Right atrium auricular region (tissue), 2 donors: ENCODE measurements at places on chromosomes 1 and 21. TPM values are rescaled to one million over a fixed set of nuclear protein-coding genes. Genes with fewer than 3 reads are reported as not detected.

DNA sequence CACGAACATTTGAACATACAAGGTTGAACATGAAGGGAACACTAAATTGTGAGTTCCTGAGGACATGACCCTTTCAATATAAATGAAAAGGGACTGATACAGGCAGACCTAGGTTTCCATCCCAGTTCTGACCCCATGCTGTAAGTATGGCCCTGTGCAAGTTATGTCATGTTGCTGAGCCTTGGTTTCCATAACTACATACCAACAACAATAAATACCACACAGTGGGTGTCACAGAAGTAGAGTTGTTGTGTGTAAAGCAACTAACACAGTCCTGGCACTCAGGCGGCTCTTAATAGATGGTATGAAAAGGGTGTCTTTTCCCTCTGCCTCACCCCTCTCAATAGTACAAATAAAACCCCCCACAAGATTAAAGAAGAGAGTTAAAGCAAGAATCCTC, 140.8 kb downstream of the LMX1A start:
- H3K36me3 ChIP-seq: no peaks in the 10 kb centered on the region
- DNase-seq: no peak
- no peaks in the 10 kb centered on the region for H3K27me3 ChIP-seq
- H3K27ac ChIP-seq: no peak overlapping the region

- H3K4me3 ChIP-seq: no peak overlapping the region
- H3K27me3 ChIP-seq: no peaks in the 10 kb centered on the region
- H3K4me1 ChIP-seq: peaks cover 7% of the 10 kb centered on the region
- no peak overlapping the region for H3K27ac ChIP-seq
These were observed 15.4 kb downstream of the GJA4 start for GRCh38 chr1:34808051-34808810.

GRCh38 chr1:9494936-9495758, 44.1 kb upstream of the SLC25A33 start:
- no peaks in the 10 kb centered on the region for H3K27me3 ChIP-seq
- no peaks in the 10 kb centered on the region for H3K36me3 ChIP-seq
- no peaks in the 10 kb centered on the region for H3K4me1 ChIP-seq
- H3K27ac ChIP-seq: no peak overlapping the region
- no peak overlapping the region for H3K4me3 ChIP-seq
- DNase-seq: no peak

GRCh38 chr1:88640060-88640459, 44.0 kb upstream of the PKN2 start:
- no peak for DNase-seq
- no peaks in the 10 kb centered on the region for H3K36me3 ChIP-seq
- no peak overlapping the region for H3K4me3 ChIP-seq

DNA sequence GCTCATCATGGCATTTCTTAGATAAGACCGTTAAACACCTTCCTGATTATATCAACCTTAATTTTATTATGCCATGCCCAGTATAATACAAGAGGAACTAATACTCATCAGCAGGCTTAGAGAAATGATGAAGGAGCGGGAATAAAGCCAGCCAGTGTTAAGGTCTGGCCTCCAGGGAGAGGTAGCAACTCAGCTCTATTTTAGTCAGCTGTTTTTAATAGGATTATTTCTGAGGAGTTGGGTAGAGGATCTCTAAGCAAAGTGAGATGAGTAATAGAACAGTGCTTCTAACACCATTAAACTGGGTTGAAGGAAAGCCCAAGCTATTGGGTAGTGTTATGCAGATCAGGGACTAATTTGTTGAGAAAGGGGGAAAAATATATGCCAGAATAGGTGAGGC, 921.5 kb downstream of the TTLL7 start:
- H3K4me3 ChIP-seq: no peak overlapping the region
- no peaks in the 10 kb centered on the region for H3K36me3 ChIP-seq
- DNase-seq: no peak
- H3K27me3 ChIP-seq: no peaks in the 10 kb centered on the region

DNA sequence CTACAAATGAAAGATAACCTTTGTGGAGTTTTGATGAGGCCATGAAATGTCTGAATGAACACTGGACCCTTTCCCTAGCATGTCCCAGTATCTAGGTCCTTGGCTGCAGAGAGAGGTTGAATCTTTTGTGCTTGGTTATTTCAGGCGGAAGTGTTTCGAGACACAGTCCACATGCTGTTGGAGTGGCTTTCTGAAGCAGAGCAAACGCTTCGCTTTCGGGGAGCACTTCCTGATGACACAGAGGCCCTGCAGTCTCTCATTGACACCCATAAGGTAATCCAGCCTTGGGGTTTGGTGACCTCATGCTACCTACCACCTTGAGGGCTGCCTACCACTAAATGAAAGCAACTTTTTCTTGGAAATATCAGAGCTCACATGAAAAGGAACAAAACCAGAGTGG, 38.9 kb upstream of the BMP8A start:
- peak overlapping the region; percentile 19 for H3K27ac ChIP-seq
- no peak overlapping the region for H3K4me3 ChIP-seq
- no peaks in the 10 kb centered on the region for H3K4me1 ChIP-seq
- no peak for DNase-seq
- H3K36me3 ChIP-seq: peaks cover 96% of the 10 kb centered on the region

DNA sequence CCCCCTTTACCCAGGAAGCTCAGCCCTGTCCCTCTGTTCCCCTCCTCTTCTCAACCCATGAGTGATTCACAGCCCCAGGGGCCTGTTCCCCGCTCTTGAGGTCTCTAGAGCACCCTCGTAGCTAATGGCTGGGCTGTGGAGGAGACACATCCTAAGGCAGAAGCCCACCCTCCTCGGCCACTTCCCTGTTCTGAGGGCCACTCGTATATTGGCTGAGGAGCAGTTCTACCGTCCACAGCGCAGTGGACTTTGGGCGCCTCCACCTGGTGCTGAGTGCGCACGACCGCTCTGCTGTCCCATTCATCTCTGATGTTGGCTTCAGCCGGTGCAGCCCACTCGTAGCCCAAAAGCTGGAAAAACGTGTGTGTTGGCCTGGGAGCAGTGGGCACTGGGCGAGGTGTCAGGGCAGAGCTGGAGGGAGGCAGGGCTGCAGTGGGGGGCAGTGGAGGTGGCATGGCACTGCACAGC, 24.5 kb upstream of the PKP1 start:
- no peak overlapping the region for H3K4me3 ChIP-seq
- no peaks in the 10 kb centered on the region for H3K27me3 ChIP-seq
- H3K27ac ChIP-seq: no peak overlapping the region
- H3K4me1 ChIP-seq: no peaks in the 10 kb centered on the region
- no peaks in the 10 kb centered on the region for H3K36me3 ChIP-seq

DNA sequence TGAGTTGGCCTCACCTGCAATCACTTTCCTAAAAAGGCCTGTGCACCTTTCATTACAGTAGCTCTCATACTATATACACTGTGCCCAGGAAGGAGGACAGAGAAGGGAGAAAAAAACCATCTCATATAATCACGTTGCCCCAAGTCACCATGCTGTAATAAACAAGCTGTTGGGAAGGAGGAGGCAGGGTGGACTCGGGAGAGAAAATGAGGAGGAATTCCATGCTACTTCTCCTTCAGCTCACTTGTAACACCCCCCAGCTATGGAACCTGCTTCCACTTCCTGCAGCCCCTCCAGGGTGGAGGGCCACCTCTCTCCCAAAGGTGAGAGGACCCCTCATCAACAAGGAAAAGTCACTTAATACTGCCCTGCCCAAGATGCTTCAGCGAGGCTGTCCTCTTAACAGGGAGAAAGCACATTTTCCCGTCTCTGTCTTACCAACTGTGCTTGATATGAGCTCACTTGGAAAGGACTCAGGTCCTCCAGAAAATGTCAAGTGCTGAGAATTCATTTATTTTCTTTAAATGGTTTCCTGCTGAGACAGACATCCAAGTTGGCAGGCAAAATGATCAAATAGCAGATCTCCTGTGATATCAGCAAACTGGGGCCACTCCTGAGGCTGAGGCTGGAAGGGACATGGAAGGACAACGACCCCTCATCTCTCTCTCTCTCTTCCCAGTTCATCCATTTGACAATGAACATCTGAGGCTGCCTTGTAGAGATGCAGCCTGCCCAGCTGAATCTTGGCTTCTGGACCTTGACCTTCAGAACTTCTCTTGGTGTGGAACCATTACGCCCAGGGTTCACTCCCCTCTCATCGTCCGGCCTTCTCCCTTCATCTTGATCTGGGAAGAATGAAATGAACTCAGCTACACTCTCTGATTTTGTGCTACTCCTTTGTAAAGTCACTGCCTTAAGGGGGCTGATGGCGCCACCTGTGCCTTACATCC, 54.0 kb downstream of the CAPN9 start:
- peak; percentile 16 for DNase-seq
- no peak overlapping the region for H3K4me3 ChIP-seq
- no peaks in the 10 kb centered on the region for H3K4me1 ChIP-seq
- H3K27me3 ChIP-seq: no peaks in the 10 kb centered on the region
- H3K27ac ChIP-seq: no peak overlapping the region

- H3K27me3 ChIP-seq: no peaks in the 10 kb centered on the region
- H3K4me1 ChIP-seq: no peaks in the 10 kb centered on the region
- no peaks in the 10 kb centered on the region for H3K36me3 ChIP-seq
- no peak overlapping the region for H3K4me3 ChIP-seq
These were observed 25.6 kb upstream of the JUN start for GRCh38 chr1:58809325-58810010.

DNA sequence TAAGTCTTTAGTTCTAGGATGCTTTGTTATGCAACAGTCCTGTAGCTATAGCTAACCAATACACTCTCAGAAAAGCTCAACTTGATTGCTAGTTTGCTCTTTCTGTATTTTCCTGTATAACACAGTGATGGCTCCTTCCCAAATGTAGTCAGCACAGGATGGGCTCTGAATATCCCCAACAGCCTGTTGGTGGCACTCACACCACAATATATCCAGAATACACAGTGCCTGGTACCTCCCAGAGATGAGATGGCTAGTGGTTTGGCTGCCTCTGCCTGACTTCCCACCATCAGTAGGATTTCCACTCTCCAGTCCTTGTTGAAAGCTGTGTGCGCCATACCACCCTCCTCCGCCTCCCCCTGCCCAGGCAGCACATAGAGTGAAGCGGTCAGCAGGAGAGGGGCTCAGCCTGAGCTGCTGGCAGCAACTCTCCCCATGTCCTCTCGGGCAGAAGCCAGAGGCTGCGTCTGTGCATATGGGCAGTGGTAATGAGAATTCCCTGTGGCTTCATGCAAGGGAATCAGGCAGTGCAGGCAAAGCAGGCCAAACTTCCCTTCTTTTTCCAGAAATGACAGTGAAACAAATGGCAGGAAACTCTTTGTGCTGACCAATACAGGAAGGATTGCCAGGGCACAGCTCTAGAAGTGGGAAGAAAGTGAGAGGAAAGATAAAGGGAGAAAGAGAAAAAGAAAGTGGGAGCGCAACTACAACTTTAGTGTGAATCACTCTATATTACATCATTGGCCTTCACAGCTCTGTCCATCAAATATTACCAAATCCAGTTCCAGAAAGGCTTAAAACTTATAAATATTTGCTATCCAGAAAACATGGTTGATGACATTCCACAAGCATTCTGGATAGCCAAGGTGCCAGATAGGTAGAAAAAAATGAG, 49.7 kb downstream of the LMX1A start:
- H3K4me1 ChIP-seq: no peaks in the 10 kb centered on the region
- H3K27me3 ChIP-seq: no peaks in the 10 kb centered on the region
- no peak overlapping the region for H3K4me3 ChIP-seq
- H3K27ac ChIP-seq: no peak overlapping the region
- no peak for DNase-seq

DNA sequence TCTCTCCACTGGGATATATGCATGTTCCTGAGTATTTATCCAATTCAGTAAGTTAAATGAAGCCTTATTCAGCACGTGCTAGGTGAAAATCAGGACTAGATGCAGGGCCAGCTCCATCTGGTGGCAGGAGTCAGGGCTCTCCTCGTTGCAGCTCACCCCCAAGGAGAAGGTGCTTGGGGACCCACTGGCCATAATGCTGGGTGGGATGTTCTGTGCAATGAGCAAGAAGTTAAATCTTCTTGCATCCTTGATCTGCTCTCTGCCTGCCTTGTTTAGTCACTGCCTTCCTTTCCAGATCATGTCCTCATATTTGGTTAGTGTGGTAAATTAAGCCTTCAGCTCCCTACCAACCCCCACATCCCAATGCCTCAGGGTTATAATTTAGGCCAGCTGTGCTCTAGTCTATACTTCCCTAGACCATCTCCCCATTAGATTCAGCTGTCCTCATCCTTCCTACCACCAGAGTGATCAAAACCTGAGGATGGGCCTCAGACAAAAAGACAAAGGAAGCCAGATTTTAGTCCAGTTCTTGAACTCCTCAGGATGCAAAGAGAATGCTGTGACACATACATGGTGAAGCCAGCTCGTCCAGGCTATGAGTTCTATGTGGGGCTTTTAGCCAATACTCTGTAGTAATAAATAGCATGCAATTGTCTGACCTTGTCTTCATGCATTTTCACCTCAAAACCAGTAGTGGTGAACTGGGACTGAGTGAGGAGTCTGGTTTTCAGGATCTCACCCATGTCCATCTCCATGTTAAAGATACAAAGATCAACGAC, 55.9 kb downstream of the SEC16B start:
- no peak for DNase-seq
- no peak overlapping the region for H3K4me3 ChIP-seq
- no peaks in the 10 kb centered on the region for H3K27me3 ChIP-seq
- H3K4me1 ChIP-seq: no peaks in the 10 kb centered on the region

DNA sequence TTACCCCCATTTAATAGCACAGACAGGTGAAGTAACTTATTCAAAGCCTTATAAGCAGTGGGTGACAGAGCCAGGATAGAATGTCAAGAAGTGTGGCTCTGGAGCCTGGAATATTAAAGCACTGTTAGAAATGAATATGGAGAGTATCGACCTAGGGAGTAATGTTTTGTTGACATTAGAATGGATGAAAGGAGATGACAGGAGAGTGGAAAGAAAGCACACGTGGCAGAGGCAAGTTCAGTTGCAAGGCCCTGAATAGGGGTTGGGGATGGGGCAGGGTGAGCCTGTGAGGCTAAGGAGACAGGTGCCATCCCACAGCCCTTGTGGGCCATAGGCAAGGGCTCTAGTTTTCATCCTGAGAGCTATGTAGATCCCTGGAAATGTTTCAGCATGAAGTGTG, 125.5 kb upstream of the PLXNA2 start:
- no peak for DNase-seq
- no peaks in the 10 kb centered on the region for H3K4me1 ChIP-seq
- no peak overlapping the region for H3K4me3 ChIP-seq
- no peak overlapping the region for H3K27ac ChIP-seq

DNA sequence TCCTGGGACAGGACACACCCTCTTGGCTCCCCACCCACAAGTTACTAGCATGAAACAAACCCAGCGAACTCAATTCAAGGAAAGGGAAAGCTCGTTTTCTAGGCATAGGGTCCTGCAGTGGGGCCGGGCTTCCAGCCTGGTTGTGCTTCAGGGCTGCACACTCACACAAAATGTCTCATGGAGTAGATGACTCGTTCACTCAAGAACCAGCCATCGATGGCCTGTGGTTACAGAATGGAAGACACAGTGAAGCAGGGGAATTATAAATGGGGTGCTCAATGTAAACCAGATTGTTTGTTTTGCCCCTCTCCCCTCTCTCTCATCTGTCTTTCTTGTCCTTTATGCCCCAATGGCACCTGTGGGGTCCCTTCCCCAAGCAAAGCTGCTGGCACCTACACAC, 56.0 kb upstream of the COX20 start:
- H3K27ac ChIP-seq: no peak overlapping the region
- H3K4me3 ChIP-seq: no peak overlapping the region
- H3K27me3 ChIP-seq: no peaks in the 10 kb centered on the region
- no peaks in the 10 kb centered on the region for H3K36me3 ChIP-seq

Gene LRRIQ3
- 0.16 TPM for total RNA-seq

Gene KCNJ15
- total RNA-seq: 0.33 TPM

Gene RBM11
- 1.7 TPM for total RNA-seq

Gene TAL1
- 3.1 TPM for total RNA-seq

Gene KCNA3
- 1.9 TPM for total RNA-seq
